ENCODE measurements at places on chromosomes 11 and 22.

GRCh38 chr11:59875856-59876519 lies 2.6 kb upstream of the OOSP3 start:
- DNase-seq: no peak

- no peak for DNase-seq
Observed at GRCh38 chr22:46764140-46764680, 1.8 kb downstream of the TBC1D22A start.

DNA sequence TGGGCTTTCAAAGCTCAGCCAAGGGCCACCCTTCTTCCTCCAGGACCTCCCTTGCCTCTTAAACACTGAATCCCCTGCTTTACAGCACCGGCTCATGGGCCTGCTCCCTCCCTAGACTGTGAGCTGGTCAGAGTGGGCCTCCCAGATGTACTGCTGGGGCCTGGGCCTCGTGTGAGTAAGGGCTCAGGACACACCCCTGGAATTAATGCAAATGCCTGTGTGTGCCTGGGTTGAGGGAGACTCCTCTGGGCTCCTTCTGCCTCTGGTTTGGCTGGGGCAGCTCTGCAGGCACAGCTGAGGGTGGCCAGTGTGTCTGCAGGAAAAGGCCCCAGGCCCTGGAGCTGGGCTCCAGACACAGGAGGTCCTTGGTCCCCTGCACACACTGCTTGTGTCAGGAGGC lies 24.2 kb downstream of the ALX4 start:
- no peak for DNase-seq

DNA sequence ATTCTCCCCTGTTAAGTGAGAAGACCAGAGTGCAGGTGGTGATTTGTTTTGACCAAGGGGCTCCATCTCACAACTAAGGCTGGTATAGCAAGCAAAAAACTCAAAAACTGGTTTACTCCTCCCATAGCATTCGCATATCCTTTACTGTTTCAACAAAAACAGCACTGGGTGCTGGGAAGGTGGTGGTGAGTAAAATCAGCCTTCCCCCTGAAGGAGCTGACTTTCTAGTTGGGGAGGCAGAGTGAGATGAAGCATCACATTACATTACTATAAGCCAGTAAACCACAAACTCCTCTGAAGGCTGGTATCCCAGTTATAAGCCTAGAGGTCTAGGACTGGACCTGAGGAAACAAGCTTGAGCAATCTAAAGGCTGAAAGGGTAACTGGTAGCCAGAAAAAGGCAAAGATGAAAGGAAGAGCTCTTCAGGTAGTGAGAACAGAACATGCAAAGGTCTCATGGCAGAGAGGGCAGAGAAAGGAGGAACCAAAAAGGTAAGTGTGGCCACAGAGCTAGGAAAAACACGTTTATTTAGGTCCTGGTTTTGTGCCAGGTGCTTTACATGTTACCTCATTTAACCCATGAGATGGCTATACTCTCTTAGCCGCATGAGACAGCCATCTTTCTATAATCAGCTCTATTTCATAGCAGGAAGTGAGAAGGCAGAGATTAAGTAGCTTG lies 22.3 kb downstream of the TMEM123 start:
- no peak for DNase-seq

GRCh38 chr11:79189055-79189454 lies 251.8 kb downstream of the TENM4 start:
- DNase-seq: no peak

- no peak for DNase-seq
Observed at GRCh38 chr11:13923716-13924650, 38.5 kb upstream of the SPON1 start.

DNA sequence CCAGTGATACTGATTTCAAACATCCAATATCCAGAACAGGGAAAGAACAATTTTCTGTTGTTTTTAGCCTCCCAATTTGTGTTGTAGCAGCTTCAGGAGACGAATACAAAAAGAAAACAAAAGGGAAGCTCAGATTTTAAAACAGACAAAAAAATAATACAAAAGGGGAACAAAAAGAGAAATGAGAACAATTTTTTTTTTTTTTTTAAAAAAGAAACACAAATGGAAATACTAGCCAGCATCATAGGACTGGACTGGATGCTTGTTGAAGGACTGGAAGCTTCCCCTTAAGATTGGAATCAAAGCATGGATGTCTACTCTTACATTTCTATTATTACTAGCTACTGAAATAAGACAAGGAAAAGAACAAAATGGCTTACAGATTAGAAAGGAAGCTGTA lies 46.5 kb upstream of the SORL1 start:
- DNase-seq: no peak

DNA sequence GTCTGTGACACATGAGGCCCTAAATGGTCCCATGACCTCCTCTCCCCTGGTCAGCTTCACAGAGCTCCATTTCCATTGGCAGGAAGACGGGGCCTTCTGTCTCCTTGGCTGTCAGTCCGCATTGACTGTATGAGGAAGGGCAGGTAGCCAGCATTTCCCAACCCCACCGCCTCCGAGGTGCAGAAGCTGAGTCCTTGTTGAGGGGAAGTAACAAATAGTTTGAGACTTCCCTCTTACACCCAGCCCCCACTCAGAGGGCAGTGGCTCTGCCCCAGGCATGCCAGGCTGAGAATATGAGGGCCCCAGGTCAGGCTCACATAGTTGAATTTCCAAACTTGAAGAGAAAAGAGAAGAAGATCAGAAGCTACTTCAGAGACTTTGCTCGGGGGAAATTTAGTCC lies 611.1 kb downstream of the BRD1 start:
- DNase-seq: no peak

DNA sequence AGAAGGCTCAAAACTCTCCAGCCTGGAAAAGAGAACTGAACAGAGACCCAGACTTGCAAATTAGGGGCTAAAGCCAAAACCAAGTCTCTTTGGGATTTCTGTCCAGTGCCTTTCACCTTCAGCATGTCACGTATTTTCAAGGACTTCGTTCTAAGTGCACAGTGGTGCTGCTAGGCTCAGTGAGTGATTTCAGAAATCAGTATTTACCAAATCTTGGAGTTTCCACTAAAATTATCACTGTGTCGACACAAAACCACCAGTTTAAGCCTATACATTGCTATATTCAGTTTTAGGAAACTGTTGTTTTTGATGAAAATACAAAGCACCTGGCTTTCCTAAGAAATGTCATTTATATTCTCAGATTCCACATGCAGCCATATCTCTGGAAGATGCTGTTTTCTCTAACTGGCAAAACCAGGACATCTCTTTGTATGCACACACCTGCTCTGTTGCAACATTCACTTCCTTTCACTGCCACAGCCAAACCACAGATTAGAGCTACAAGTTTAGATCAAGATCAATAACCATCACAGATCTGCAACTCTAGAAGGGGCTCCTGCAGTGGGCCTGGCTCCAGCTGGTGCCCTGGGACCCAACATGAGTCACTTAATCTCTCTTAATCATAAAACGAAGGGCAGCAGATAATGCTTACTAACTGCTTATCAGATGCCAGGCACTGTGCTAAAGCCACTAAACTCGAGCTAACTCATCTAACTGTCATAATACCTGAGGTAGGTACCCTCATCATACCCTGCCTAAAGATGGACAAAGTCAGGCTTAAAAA lies 22.3 kb downstream of the SMCO4 start:
- DNase-seq: no peak

DNA sequence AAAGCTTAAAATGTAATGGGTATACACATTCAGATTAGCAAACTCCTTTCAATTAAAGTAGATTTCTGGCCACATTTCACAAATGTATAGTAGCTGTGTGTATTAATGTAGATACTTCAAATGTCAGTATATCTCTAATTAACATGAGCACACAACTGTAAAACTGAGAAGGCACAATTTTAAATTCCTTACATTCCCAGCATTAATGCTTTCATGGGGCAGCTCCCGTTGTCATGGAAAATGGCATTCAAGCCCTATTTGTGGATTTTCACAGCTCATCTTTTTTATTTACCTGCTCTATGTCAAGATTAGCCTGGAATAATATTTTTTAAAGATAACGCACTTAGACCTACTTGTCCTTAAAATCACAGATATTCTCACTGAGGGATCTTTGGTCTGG lies 113.6 kb upstream of the SOX6 start:
- DNase-seq: no peak

DNA sequence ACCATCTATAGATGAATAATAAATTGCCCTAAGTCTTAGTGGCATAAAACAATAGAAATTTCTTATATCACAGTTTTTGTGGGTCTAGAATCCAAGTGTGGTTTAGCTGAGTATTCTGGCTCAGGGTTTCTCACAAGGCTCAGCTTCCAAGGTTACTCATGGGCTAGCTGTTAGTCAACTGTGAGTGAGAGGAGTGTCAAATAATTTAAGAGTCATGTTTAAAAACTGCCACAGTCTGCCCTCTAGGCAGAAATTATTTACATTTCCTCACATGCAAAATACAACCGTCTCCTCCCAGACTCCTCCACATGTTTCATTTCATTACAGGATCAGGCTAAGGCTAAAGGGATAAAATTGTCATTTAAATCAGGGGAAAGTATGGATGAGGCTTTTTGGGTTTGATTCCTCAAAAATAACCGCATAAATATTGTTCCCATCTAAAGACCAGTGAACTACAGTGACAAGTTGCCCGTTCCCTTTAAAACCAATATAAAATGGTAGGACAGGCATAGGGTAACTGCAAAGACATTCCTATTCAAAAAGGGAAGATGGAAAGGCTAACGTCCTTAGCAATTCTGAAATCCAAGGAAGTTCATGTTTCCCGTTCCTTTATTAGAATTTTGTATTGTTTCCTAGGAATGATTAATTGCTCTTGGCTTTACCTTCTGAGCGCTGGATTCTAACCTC lies 324.3 kb downstream of the DYNC2H1 start:
- DNase-seq: no peak

- DNase-seq: no peak
Observed at GRCh38 chr22:28025333-28025732, 106.3 kb upstream of the PITPNB start.

DNA sequence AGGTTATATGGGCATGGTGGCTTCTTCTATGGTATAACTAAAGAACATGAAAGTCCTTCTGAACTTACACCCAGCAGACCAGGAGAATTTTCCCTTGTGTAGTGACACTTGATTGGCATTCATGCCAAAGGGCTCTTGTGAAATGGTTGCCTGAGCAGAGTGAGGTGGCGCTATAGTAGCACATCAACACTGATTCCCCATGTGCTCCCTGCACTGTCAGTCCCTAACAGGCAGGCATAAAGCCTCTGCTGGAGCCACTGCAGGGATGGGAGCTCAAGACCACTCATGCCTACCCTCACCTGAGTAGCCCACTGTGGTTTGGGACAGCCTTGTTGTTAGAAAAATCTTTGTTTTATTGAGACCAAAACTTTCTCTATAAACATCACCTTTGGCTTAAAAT lies 92.6 kb upstream of the LIN7C start:
- no peak for DNase-seq

DNA sequence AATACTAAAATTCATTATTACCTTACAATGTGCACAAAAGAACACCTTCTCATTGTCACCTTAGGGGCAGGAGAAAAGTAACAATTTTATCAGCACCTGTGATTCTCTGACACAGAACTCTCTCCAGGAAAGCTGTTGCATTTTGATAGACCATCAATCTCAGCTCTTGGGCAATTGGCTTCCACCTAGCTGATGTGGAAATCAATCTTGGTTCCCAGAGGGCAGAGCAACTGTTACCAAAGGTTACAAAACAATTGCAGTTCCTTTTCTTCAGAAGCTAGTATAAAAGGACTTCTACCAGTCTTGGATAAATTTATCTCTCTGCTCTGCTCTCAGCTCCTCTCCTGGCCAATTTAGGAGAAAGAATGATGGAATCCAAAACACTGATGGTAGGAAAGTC lies 157.8 kb upstream of the DDI1 start:
- DNase-seq: no peak
